ENCODE measurements at places on chromosomes 16 and 17.

GRCh38 chr16:84753412-84754326 lies 53.9 kb downstream of the USP10 start:
- peak; percentile 11 for DNase-seq

- DNase-seq, result no peak
These were observed 9.5 kb upstream of the PDXDC1 start for GRCh38 chr16:14965328-14965727.

- DNase-seq, result no peak
These were observed 31.4 kb downstream of the LIG3 start for GRCh38 chr17:35011671-35012216.

DNA sequence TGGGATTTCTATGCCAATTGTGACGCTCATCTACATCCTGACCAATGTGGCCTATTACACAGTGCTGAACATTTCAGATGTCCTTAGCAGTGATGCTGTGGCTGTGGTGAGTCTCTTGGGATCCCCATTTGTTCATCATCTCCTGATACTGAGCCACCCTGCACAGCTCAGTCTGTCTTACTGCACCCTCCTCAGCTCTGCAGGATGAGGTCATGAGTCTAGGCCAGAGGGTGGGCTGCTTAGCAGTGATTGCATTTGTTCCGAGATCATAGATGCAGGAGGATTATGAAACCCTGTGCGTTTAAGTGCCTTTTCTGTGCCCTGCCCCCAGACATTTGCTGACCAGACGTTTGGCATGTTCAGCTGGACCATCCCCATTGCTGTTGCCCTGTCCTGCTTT lies 19.5 kb downstream of the SLC7A6OS start:
- no peak for DNase-seq

All from activated naive CD8-positive, alpha-beta T cell treated with anti-CD3 and anti-CD28 coated beads, Interleukin-2, amount 50 U/mL, for 24 hours (primary cell).